ENCODE measurements at places on chromosomes 11 and 22. TPM values are rescaled to one million over a fixed set of nuclear protein-coding genes. Genes with fewer than 3 reads are reported as not detected.

GRCh38 chr11:80054582-80055165 lies 613.8 kb upstream of the TENM4 start:
- no peak for DNase-seq

DNA sequence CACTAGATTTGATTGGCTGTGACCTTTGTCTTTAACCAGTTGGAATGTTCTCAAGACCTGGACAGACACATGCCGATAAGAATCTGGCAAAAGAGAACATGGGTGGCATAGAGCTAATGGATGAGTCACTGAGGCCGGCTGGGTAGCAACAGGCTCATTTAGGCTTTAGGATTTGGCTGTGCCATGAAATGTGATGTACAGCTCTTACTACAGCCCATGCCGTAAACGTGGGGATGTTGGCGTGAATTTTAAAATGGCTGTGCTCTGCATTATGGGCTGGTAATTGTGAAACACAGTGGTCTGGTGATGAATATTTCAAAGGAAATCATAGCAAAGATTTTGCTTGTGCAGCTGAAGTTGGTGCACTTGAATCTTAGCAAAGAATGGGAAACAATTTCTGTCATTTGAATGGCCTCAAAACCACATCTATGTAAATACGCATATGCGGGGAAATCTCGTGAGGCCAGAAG lies 332.4 kb downstream of the TBC1D22A start:
- no peak for DNase-seq

DNA sequence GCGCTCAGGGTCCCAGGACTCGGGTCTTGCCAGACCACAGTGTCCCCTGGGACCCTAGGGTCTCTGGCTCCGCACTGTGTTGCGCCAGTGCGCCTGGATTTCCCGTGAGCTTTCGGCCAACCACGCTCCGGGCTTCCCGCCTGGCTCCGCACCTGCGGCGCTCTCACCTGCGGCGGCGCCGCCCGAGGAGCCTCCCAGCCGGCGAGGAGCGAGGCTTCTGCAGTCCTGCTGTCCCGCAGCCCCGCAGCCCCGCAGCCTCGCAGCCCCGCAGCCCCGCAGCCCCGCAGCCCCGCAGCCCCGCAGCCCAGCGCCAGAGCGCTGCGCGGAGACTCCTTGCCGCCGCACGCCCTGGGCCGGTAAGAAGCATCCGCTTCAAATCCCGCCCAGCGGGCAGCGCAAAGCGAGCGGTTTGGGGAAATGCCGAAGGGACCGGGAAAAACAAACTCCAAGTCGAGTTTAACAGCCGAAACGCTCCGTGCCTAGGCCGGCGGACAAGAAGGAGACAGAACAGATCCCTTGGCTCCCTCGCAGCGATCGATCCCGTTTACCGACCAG lies 939 bp downstream of the ALX4 start:
- peak; percentile 41 for DNase-seq

- no peak for DNase-seq
Measured at GRCh38 chr11:60783141-60783484, 2.0 kb upstream of the MS4A10 start.

GRCh38 chr22:45248832-45249561 lies 8.3 kb upstream of the KIAA0930 start:
- DNase-seq: no peak

DNA sequence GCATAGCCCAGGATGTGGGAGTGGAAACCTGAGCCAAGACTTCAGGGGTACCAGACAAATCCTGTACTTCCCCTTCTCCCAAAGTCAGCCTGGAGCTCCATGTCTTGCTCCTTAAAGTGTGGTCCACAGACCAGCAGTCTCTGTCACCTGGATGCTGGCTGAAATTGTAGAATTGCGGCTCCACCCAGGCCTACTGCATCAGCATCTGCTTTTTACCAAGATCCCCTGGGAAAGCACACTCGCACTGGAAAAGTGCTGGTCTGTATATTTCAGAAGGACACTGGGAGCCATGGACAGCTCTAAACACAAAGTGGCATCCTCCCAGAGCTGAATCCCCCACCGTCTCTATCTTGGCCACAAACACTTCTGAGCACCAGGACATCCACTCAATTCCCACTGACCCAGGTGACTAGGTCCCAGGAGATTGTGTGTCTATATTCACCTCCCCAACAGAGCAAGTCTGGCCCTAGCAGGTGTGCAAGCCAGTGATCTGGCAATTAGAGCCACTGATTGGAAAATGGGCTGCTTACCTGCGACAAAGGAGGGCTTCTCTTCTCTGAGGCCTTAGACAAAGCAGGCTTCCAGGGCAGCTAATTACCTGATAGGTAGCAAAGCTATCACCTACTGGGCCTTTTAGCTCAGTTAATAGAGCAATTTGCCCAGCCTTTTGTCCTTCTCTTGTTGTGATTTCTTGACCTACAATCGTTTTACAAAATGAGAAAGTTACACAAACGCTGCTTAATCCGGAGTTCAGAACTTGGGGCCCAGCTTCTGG lies 443.3 kb downstream of the MN1 start:
- no peak for DNase-seq

Gene RASL10A
- total RNA-seq: 3.3 TPM

Gene SIAE
- total RNA-seq: 37.1 TPM

Gene CAVIN3
- 23.2 TPM for total RNA-seq

Gene SHANK3
- total RNA-seq: 44.0 TPM

Measured in lung (tissue), 17 donors.